Ovary (tissue), 10 donors: ENCODE measurements at places on chromosomes 5 and 9.

DNA sequence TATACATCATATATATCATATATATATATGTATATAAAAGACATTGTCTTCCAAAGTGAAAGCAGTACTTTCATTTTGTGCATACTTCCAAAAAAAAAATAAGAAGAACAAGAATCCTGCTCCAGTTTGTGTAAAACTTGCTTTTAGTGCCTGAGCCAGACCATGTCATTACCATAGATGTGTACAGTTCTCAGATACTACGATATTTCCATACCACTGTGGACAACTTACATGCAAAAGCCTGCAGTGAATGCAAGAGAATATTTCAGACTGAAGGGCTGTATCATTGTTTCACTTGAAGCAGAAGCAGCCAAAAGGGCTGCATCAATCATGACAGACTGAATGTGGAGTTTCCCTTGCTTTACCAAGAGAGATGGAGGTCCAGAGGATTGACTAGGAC lies 72.6 kb upstream of the CYLC2 start:
- H3K4me3 ChIP-seq: no peak overlapping the region
- no peaks in the 10 kb centered on the region for H3K27me3 ChIP-seq
- H3K36me3 ChIP-seq: no peaks in the 10 kb centered on the region
- no peaks in the 10 kb centered on the region for H3K4me1 ChIP-seq
- DNase-seq: no peak

- H3K4me1 ChIP-seq: peaks cover 84% of the 10 kb centered on the region
- H3K27ac ChIP-seq: peak overlapping the region; percentile 43
- H3K36me3 ChIP-seq: no peaks in the 10 kb centered on the region
- no peaks in the 10 kb centered on the region for H3K27me3 ChIP-seq
- no peak overlapping the region for H3K4me3 ChIP-seq
- peak; percentile 47 for DNase-seq
Observed at GRCh38 chr9:127972236-127972871, 8.4 kb downstream of the EEIG1 start.

GRCh38 chr9:92055624-92056023 lies 59.6 kb downstream of the SPTLC1 start:
- DNase-seq: no peak
- H3K36me3 ChIP-seq: no peaks in the 10 kb centered on the region
- no peak overlapping the region for H3K27ac ChIP-seq
- peaks cover 4% of the 10 kb centered on the region for H3K4me1 ChIP-seq
- H3K4me3 ChIP-seq: no peak overlapping the region
- H3K27me3 ChIP-seq: no peaks in the 10 kb centered on the region

- H3K27ac ChIP-seq: no peak overlapping the region
- DNase-seq: no peak
- H3K4me3 ChIP-seq: no peak overlapping the region
- H3K36me3 ChIP-seq: no peaks in the 10 kb centered on the region
- H3K27me3 ChIP-seq: no peaks in the 10 kb centered on the region
Observed at GRCh38 chr9:16579872-16580432, 290.5 kb downstream of the BNC2 start.
